ENCODE measurements at places on chromosomes 7 and 10.

- DNase-seq, result no peak
Measured at GRCh38 chr7:16599860-16600259, 45.7 kb downstream of the ANKMY2 start.

- no peak for DNase-seq
Measured at GRCh38 chr10:126013489-126014281, 117.3 kb downstream of the FANK1 start.

DNA sequence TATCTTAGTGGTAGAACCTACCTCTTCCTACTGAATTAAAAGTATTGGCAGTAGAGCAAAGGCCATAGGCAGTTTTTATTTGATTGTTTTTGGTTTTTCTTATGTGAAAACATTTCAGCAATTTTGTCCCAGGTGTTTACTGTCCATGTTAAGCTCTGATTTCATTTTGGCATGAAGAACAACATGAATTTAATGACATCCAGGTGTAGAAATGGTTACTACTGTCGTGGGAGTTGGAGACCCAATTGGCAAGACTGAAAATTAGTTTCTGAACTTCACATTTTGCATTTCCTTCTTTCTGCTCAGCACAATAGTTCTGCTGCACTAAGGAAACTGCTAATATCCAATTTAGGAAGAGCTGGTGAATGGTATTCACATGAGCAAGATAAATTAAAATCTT is 38.0 kb upstream of the TMEM196 start:
- no peak for DNase-seq

GRCh38 chr7:5363729-5364128 is 59.9 kb downstream of the TNRC18 start:
- DNase-seq, result no peak

DNA sequence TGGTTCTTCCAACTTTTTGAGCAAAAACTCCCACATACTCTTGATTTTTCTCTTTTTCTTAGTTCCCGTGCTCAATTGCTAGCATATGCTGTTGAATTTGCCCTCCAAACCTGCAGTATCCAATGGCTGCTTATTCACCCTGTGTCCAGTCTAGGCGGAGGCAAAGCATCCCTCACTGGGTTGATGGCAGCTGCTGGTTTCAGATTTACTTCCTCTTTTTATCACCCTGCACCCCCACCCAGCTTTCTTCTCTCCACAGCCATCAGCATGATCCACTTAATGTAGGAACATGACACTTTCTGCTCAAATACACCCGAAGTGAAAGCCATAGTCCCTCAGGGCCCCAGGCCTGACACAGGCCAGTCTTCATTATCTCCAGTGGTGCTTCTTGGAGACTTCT is 87.6 kb upstream of the ADARB2 start:
- DNase-seq, result no peak

GRCh38 chr7:111561654-111561903 is 713 bp downstream of the IMMP2L start:
- no peak for DNase-seq

DNA sequence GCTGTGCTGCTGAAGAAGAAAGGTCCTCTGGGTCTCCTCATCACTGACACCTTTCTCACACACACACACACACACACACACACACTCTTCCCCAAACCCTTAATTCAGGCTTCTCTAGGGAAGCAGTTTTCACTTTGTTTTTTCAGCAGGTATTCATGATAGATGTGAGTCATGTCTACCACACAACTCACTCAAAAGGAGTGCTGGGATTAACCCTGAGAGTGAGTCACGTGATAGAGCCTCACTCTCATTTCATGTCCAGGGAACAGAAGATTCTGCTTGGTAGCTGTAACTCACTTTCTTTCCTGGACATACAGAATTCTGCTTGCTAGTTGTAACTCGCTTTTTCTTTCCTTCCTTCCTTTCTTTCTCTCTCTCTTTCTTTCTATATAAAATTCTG is 45.4 kb downstream of the VIM start:
- no peak for DNase-seq

DNA sequence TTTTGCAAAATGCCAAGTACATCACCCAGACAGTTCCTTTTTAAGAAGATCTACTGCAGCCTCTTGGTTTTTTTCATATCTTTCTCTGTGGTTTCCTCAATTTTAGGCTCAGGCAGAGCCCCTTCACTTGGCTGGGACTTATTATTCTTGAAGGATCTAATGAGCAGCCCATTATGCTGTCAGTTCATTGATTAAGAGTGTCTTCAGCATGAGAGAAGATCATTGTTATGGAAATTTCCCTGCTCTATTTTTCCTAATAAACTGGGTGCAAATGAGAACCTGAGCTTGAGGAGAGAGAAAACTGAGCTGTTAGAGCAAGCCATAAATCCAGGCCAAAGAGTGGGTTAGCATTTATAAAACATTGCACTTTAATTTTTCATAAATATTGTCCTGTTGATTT is 146.5 kb downstream of the SEC23IP start:
- no peak for DNase-seq

- no peak for DNase-seq
Measured at GRCh38 chr7:24069751-24070150, 214.2 kb upstream of the NPY start.

DNA sequence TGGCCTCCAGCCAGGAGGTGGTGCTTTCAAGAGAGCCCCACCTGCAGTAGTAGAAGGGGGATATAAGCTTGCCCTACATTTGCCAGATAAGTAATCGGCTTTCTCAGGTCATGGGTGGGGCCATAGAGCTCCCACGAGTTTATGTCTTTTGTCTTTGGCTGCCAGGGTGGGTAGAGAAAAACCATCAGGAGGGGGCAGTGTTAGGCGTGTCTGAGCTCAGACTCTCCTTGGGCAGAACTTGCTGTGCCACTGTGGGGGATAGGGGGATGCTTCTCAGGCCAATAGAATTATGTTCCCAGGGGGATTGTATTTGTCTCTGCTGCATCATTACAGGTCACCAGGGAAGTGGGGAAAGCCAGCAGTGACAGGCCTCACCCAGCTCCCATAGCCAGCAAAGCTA is 12.3 kb upstream of the MRPS33 start:
- DNase-seq, result no peak

DNA sequence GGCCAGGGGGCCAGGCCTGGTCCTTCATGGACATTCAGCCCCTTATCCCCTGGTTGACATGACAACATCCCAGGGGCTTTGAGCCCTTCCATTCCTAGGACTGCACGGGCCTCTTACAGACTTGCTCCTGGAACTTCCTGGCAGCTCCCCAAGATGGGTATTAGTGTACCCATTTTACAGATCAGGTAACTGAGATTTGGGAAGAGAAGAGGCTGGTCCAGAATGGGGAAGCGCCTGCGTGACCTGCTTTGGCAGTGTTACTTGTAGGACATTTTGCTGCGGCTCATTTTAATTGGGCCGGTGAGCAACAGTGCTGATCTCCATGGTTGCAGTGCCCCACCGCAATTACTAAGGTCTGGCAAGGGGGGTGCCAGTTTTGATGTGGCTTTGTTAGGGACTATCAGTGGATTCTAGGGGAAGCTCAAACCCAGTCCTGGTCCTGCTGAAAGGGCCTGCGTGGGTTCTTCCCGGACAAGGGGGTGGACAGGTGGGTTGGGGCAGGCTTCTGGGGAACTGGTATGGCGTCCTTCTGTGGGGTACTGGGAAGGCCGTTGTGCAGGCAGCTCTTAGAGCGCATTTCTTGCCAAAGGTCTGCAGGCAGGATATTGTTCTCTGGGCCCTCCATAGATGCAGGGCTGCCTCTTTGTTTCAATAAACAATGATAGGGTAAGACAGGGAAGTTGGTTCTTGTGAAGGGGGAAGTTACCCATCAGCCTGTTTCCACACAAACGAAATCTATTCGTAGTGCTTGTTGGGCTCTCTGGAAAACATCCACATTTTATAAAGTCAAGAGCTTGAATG is 137.6 kb downstream of the RGS10 start:
- DNase-seq, result no peak
